ENCODE measurements at places on chromosomes 1 and 21.

DNA sequence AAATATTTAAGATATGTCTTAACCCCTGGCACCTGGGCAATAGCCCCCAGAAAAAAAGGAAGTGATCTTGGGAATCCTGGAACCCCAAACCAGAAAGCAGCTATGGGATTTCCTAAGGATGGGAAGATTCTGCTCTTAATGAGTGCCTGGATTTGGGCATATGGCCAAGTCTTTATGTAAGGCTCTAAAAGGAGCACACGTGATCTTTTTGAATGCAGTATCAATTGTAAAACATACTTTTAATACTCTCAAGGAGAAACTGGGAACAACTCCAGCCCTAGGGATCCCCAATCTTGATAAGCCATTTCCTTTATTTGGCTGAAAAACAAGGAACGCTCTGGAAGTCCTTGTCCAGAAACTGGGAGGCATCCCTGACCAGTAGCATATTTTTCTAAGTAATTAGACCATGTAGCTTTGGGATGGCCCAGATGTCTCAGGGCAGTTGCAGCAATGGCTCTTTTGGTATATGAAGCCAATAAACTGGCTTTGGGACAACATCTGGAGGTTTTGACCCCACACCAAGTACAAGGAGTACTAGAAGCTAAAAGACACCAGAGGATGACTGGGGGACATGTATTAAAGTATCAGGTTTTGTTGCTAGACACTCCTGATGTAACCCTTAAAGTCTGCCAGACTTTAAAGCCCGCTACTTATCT lies 80.9 kb upstream of the KIAA0040 start:
- DNase-seq, result no peak

DNA sequence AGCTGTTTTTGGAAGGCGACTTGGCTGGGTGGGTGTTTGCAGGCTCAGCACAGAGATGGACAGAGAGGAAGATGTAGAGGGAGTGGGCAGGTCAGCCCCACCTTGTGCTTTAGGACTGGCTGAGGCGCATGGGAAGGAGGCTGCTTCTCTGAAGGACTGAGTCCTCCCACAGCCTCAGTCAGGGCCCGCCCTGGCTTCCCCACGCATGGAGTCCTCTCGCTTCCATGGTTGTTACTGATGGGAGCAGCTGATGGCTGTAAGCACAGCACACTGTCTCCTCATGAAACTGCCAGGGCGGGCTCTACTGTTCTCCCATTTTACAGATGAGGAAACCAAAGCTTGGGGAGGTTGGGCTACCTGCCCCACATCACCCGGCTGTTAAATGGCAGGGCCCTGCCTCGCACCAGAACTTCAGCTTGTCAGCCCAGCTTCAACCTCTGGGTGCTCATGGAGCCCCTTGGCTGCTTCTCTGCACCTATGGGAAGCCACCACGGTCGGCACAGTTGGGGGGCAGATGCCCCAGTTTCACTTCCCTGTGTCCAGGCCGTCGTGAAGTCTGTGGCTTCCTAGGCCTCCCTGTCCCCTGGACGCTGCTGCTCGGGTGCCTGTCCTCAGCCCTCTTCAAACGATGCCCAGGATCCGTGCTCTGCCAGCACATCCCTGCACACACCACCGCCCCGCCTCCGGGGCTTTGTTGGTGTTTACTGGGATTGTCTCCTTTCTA lies 2.4 kb downstream of the TMEM201 start:
- no peak for DNase-seq

- DNase-seq, result no peak
These were observed 4.9 kb downstream of the HIPK1 start for GRCh38 chr1:113934006-113934405.

GRCh38 chr1:89547563-89548116 lies 23.0 kb downstream of the LRRC8B start:
- DNase-seq, result no peak

DNA sequence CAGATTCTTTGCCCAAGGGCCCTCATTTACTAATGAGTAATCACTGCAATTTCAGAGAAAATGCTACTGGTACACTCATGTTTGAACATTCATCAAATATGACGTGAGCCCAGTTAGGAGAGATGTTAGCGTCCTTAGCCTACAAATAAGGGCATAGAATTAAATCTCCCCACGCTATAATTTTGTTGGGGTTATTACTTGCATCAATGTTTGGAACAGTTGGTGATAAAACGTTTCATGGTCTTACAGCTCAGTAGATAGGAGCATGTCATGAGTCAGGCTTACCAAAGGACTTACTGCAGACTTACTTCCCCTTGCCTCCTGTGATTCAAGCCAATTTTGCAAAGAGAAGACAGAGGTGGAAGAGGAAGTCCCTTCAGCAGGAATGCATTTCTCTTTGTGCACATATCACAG lies 304.0 kb downstream of the KIF26B start:
- DNase-seq, result no peak

GRCh38 chr1:71232786-71233185 lies 152.0 kb upstream of the ZRANB2 start:
- no peak for DNase-seq

DNA sequence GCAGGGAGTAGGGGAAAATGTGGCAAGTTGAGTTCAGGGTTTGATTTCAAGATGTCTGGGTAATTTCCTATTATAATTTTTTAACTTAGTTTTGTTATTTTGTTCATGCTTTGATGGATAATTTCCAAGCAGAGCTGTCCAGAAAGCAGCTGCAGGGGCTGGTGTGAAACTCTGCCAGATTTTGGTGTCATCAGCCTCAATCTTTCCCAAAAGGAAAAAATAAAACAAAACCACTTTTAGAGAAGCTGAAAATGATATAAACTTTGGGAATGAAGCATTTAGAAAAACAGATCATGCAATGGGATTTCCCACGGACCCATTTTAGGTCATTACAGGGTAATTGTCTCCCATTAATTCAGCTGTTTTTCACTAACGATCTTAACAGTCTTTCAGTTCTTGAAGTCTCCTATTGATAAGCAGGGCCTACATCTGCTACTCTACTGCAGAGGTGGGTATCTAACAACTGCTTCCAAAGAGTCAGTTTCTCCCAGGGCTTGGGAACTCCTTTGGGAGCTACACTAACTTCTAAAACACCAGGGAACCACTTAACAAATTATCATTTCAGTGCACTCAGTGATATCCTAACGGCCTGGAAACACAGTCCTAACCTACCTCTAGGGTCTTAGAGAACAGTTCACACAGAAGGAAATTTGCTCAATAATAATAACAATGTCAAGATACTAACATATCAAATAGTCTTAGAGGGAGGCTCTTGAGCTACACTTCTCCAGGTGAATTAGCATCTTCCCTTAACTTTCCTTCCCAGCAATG lies 12.3 kb downstream of the ZNF436 start:
- no peak for DNase-seq

DNA sequence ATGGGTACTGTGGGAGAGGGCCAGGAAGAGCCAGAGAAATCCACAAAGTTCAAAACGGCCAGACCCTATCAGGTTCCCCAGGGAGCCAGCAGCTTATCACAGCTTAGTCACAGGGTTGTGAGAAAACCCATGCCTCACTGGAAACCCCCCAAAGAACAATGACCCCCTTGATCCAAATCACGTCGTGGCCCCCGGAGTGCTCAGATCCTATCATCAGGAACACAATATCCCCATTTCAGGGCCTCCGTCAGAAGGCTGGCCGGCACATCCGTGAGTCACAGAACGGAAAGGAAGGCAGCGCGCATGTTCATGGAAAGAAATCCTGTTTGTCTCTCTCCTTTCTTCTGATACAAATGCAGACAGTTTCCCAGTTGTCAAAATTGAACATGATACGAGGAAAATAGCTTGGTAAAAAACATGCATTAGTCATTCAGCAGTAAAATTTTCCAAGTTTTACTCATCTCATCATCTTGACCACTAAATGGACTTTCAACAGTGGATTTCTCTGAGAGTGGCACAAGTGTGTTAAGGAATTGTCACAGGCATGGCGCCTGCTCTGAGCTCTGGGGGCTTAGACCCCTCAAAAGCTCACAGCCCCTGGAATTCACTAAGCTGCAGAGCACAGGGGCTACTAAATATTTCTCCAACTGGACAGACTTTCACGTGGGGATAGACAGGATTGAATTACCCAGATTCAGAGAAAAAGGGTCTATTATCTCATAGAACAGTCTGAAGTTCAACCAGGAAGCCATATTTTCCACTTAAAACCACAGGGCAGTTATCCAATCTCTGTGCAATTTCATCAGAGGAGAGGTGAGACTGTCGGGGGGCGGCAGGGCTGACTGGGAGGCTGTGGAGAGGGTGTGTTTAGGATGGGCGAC lies 124.8 kb downstream of the RIPK4 start:
- no peak for DNase-seq

DNA sequence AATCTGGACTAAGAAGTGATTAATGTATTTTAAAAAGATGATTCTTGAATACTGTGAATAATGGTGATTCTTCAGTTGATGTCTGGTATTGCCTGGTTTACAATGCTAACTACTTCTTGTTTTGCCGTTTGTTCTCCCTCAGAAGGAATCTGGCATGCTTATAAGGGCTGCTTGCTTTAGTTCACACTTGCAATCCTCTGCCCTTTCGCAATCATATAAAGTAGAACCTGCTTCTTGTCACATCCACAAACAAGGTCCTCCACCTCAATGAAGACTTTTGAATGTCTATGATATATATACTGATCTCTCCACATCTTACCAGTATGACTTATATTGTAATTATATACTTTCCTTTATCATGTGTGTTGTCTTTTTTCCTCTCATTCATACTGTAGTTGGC lies 92.6 kb downstream of the ADGRL4 start:
- no peak for DNase-seq

DNA sequence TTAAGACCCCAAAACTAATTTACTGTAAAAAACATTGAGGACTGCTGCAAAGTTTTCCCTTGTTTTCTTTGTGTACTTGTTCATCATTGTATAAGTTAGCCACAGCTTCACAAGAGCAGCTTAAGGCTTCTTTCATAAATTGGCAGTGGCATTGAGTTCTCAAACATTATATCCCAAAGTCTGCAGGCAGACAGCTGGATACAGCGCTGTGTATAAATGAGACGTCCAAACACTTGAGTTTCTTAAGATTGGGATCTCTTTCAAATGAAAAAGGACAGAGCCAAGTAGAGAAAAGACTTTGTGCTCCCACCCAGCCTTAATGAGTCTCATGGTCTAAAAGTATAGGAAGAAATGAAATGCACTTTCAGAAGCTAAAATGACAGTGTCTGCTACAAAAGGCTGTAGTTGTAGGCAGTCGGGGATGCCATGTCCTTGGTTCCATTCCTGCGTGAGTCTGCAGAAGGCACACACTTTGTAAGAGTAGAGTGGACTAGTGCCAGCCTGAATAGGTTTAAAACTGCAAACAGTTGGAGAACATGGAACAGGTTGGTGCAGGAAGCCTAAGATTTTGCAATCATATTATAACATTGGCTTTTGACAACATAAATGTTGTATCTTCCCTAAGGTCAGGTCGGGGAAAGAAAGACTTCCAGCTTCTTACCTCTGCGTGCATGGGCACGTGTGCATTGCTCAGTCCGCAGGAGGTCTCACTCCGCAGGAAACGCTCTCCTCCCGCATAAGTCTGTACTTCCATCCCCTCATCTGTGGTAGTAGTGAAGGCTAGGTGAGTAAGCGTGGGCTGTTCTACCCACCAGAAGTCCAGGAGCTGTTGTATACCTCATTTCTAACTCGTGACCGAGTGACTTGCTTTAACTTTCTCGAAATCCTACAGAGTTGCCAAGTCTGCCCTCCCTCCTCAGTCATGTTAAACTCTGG lies 94.4 kb downstream of the CD247 start:
- DNase-seq, result no peak

DNA sequence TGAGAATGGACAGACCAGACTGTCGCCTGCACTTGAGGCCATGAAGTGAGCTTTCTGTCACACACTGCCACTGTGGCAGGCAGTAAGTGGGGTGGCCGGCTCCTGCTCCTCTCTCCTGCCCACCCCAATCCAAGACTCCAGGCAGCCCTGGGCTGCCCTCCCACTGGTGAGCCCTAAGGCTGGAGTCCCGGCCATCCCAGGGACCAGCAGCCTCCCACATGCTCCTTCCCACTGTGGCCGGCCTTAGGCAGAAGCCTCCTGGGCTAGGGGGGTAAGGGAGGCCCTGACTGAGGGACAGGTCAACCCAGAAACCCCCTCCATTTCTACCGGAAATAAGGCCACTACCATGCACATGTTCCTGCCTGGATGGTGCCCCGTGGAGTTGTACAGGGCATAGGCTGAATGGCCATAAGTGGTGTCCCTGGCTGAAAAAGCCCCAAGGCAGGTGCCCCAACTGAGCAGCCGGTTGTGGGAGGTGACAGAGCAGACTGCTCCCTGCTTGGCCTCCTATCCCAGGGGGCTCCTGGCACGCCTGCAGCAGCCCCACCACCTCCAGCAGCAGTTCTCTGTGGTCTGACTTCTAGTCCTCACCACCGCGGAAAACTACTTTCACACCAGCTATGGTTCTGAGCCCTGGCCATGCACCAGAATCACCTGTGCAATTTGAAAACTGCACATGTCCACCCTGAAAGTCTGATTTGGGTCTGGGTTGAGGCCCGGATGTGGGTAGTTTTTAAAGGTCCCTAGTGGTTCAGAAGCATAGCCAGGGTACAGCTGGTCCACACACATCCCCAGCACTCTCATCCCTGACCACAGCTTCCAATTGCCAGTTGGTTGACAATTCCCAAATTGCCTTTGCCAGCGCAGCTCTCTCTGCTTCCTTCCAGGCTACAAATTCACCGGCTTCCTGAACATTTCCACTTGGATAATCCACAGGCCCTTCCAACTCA lies 1.6 kb upstream of the ARTN start:
- no peak for DNase-seq

DNA sequence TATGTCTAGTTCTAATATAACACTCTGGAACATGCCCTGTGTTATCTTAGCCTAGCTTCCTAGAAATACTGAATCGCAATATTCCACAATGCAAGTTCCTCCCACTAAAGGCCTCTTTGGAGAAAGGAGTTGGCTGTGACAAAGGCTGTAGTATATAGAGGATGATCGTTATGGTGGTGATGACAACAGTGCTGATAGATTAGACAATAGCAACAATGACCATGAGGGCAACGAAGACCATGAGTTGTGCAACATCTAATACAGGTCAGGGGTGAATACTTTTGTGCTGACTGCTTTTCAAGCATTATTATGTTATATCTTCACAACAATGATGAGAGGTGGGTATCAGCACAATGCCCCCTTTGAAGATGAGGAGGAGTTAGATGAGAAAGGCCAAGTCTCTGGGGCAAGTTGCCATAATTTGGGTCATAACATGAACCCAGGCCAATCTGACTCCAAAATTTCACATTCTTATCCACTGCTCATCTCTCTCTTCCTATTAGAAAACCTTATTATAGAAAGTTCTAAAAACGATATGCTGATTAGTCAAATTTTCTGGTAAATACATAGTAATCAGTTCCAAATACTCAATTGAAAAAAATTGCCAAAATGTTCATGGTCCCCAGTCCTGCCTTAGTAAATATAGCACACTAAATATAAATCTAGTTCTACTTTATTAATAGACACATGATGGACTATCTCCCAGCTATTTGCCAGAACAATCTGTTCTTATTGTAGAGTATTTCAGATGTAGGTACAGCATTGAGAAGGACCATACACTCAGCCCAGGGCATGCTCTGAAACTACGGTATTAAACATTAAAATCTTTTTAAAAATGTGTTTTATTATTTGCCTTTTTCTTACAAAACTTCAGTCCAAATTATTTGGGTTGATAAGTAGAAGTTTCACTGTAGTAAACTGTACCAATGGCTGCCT lies 37.5 kb downstream of the HIVEP3 start:
- no peak for DNase-seq

GRCh38 chr1:212225871-212226302 lies 59.3 kb upstream of the PPP2R5A start:
- no peak for DNase-seq

All from NCI-H1092 treated with DMSO at 0.1 percent for 48 hours (cell line).